Activated T-cell treated with anti-CD3 and anti-CD28 coated beads for 1 hour (primary cell): ENCODE measurements at places on chromosomes 2 and 18.

- DNase-seq: no peak
These were observed 36.5 kb upstream of the GLS start for GRCh38 chr2:190843890-190844699.

GRCh38 chr2:11621410-11621809 lies 48.6 kb downstream of the NTSR2 start:
- DNase-seq: no peak

DNA sequence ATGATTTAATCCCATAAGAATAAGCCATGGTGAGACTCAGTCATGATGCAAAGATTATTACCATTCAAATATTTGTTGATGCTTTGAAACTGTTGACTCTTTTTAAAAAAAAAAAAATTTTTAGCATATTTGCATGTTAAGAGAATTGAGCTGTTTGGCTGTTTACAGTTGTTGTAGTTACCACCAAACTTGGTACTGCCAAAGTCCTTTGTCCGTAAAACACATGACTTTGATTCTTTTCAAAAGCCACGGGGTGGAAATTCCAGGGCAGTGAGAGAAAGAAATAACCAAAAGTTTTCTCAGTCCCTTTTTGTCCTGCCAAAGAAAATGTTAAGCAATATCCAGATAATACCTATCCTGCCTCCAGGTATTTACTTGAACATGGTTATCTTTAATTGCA lies 474.8 kb downstream of the METTL4 start:
- no peak for DNase-seq

DNA sequence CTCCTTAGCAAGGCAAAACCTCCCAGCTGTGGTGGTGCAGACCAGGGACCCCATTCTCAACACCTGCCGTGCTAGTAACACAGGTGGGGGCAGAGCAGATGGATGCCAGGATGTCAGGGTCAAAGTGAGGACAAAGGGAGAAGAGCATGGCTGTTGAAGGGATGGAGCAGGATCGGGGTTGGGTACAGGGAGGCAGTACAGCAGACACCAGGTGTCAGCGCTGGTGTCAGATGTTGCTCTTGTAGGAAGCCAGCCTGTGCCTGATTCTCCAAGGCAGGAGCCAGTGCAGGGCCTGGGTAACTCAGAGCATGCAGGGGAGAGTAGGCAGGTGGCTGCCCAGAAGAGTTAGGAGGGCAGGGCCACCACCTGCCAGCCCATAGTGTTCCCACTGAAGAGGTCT lies 222.1 kb upstream of the SPRED2 start:
- no peak for DNase-seq

DNA sequence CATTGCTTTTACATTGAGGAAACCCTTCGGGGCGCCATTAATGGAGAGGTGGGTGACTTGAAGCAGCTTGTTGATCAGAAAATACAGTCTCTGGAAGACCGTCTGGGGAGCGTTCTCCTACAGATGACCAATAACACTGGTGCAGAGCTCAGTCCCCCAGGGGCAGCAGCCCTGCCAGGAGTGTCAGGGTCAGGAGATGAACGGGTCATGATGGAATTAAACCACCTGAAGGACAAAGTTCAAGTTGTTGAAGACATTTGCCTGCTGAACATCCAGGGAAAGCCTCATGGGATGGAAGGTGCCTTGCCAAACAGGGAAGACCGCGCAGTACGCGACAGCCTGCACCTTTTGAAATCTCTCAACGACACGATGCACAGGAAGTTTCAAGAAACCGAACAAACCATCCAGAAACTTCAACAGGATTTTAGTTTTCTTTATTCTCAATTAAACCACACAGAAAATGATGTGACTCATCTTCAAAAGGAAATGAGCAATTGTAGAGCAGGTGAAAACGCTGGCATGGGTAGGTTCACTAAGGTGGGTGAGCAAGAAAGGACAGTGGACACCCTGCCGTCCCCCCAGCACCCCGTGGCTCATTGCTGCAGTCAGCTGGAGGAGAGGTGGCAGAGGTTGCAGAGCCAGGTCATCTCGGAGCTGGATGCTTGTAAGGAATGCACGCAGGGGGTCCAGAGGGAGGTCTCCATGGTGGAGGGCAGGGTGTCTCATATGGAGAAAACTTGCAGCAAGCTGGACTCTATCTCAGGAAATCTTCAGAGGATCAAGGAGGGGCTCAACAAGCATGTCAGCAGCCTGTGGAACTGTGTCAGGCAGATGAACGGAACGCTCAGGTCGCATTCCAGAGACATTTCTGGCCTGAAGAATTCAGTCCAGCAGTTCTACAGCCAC lies 45.0 kb downstream of the EMILIN2 start:
- DNase-seq: no peak

- DNase-seq: no peak
These were observed 29.2 kb upstream of the MSH2 start for GRCh38 chr2:47373747-47374146.

GRCh38 chr18:48887905-48888772 lies 62.6 kb downstream of the SMAD7 start:
- DNase-seq: no peak

- no peak for DNase-seq
These were observed 116.3 kb downstream of the FTCDNL1 start for GRCh38 chr2:199734651-199735050.

DNA sequence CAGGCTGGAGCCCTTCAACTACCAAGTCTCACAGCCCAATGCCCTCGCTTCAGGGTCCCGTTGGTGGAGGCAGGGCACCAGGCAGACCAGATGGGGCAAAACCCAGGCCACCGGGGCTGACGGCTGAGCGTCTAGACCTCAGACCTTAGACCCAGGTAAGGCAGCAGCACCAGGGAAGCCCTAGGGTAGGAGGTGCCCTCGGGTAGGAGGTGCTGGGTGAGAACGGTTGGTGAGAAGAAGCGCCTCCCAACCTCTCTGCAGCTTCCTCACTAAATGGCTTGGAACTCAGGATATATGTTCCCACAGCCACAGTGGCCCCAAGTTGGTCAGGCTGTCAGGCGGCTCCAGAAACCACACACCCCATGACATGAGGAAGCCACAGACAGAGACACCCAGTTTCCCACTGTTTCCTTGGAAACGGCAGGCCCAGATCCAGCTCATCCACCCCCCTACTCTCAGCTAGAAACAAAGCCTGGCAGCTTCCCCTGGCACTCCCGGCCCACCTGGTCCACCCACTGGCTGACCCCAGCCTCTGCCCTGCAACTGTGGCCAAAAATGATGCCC lies 13.1 kb upstream of the MLPH start:
- DNase-seq: no peak
